Myocyte (in vitro differentiated cells): ENCODE measurements at places on chromosomes 3 and 15. TPM values are rescaled to one million over a fixed set of nuclear protein-coding genes. Genes with fewer than 3 reads are reported as not detected.

- DNase-seq = peak; percentile 65
Measured at GRCh38 chr15:92920595-92921161, 20.6 kb downstream of the CHD2 start.

DNA sequence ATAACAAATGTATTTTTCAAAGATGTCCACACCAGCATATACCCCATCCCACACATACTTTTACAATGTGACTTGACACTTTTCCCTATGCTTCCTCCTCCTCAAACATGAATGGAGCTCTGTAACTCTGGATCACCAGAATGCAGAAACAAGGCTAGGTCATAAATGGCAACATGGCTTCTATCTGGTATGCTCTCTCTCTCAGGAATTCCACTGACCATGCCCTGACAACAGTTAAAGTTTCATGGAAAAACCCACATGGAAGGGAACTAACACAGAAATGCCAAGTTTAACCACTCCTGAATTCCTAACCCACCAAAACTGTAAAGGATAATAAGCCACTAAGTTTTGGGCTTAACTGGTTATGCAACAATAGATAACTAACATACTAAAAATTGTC is 19.9 kb downstream of the MYO9A start:
- peak; percentile 43 for DNase-seq

- no peak for DNase-seq
Measured at GRCh38 chr15:38861108-38861507, 296.5 kb upstream of the RASGRP1 start.

DNA sequence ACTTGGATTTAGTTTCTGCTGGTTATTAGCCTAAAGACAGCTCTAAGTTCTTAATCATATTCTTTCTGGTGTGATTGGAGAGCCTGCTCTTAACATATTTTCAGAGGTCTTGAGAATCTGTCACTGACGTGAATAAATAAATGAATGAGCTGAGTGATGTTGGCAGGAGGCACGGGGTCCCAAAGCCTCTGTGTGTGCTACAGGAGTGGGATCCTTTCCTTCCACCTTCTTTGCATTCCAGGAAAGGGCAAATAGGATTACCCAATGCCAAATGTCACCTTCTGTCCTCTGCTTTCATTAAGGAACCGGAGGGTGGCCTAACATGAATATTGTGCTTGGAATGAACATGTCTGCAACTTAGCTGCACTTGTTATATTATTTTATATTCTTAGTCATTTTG is 53.1 kb downstream of the CD47 start:
- no peak for DNase-seq

- DNase-seq = no peak
Measured at GRCh38 chr3:7630925-7631324, 770.0 kb downstream of the GRM7 start.

DNA sequence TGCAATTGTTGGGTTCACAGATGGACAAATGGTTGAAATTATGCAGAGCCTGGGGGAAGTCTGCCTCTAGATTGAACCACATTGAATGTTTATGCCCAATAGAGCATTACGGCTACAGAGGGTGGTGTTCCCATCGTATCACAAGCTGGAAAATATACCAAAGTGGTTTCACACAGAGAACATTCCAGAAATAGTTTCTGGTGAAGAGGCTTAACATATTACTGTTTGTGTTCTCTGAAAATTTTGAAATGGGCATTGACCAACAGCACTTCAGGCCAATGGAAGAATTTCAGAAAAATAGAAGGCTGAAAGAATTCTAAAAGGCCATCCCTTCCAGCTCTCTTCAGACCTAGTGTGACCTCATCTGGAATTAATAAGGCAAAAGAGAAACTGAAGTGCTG is 203.9 kb downstream of the NEK10 start:
- peak; percentile 87 for DNase-seq

DNA sequence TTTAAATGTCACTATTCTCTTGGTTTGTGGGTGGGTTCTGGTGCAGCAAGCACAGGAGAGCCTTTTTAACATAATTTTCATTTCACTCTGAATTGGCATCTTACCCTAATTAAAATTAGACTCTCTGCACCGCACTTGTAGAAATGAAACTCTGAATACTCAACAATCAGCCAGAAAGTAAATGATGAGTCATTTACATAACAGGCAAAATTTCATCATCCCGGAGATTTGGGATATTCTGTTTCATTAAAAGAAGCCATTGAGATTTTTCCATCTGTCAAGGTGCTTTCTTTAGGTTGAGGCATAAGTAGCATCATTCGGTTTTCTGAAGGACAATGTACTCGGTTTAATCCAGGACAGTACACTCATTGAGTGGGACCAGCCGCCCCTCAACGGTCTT is 111.0 kb downstream of the RFTN1 start:
- DNase-seq = no peak

GRCh38 chr3:108970561-108970960 is 16.9 kb upstream of the GUCA1C start:
- no peak for DNase-seq

DNA sequence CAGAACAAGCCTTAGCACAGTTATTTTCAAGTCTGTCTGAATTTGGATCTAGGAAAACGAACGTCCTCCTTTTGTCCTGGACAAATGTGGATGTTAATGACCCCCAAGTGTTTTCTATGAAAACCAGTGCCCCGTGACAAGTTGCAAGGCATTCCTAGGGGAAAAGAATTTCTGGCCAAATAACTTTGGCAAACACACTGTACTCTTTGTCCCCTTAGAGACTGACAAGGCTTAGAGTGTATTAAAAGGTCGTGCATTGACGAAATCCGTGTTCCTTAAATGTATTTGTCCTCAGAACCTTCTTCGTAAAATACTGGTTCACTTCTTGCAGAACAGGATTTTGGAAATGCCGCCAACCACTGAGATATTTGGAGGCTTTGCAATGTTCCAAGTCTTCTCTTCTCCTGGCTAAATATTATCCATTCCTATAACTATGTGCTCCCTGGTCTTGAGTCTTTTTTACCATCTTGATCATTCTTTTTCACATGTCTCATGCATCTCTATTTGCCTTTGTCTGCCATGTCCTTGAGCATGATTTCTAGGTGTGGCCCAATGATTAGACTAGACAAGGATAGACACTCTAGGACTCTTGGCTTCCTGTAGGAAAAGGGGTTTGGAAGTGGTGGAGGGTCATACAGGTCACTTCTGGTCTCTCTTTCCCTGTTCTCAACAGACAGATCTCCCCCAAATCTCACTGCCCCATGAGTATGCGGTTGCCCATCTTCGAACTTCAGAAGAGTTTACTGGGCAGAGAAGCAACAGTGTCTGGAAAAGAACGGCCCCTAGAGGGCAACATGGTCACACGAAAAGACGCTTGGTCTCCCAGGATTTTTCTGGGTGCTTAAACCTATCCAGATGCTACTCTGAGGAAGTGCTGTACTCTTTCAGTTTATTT is 117.5 kb downstream of the EDEM1 start:
- peak; percentile 40 for DNase-seq

- DNase-seq = no peak
Measured at GRCh38 chr15:99149366-99149765, 44.5 kb downstream of the SYNM start.

DNA sequence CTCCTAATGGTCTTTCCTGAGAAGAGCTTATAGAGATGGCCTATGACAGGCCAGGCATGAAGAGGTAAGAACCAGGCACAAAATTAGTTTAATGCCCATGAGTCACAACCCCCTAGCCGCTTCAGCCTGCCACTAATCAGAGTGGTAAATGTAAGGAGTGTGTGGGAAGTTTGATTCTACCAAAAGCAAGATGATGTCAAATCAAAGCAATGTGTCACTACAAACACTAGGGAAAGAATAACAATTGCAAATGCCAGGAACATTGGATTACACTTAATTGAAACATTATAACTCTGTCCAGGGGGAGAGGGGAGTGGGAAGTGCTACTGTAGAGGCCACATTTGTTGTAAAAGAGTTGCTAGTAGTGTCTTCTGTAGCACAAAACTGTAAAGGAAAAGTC is 596.6 kb upstream of the AGTR1 start:
- DNase-seq = peak; percentile 27

DNA sequence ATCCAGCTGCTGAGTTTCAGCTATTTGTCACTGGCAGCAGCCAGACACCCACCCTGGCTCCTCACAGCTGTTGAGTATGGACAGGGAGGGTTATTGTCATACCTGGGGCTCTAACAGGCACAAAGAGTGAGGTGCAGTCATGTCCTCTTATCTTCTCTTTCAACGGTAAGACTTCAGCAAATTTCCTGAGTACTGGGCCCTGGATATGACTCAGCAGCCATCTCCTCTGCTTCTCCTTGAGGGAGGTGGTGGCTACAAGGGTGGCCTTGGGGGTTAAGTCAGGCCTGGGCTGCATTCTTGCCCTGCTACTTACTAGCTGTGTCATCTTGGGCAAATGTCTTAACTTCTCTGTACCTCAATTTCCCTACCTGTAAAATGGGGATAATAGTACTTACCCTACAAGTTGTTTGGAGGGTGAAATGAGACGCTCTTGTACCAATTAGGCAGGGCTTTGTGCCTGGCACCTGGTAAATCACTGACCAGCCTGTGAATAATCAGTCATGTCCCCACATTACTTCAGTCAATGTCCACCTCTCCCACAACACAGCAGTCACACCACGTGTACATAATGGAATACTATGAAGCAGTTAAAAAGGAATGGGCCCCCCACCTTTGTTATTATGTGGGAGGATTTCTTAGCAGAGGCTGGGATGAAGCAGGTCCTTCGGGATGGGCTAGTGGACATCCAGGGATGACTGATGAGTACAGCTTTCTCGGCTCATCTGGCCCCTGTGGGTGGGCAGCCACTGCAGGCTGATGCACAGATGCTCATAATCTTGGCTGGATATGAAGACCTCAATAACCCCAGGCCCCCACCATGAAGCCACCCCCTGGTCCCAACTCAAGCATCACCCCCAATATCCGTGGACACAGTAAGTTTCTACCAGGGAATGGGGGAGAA is 528.8 kb downstream of the SHQ1 start:
- DNase-seq = no peak

Gene CAMKV
- total RNA-seq = not detected in 2 replicates

Gene MEIS2
- total RNA-seq = 4.0 and 7.3 TPM in 2 replicates

Gene WNT5A
- total RNA-seq = 34.5 and 35.5 TPM in 2 replicates

Gene PLSCR2
- not detected in 2 replicates for total RNA-seq

Gene CGNL1
- 3.7 and 4.0 TPM in 2 replicates for total RNA-seq

Gene GLDN
- total RNA-seq = 0.32 TPM in 1 of 2 replicates, not detected in the other

Gene SLC22A13
- 0.16 and 0.40 TPM in 2 replicates for total RNA-seq

Gene RTP1
- total RNA-seq = not detected in 2 replicates

Gene FRMD5
- 2.2 TPM in 2 replicates for total RNA-seq
